ENCODE measurements at places on chromosomes 7 and 10.

DNA sequence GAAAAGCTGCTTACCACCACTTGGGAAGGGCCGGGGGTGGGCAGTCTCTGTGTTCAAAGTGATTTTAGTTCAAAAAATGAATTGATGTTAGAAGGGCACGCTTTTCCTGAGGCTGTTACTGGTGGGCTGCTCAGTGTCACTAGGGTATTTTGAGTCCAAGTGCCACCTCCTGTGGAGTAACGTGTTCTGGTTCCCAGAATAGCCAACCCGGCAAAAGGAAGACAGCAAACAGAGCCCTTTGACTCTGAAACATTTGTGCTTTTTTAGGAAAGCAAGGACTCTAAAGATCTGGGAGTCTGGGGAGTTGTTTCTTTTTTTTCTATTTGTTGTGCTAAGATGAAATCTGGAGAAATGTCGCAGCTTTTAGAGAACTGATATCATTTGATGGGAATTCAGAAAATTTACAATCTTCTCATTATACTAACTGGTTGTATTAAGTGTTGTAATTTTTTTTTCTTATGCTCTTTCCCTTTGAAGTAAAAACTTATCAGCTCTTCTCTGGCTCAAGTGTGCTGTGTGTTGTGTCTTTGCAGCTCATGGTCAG lies 66.2 kb downstream of the MKX start:
- DNase-seq: no peak

- no peak for DNase-seq
Measured at GRCh38 chr7:18020138-18020715, 7.4 kb downstream of the PRPS1L1 start.

DNA sequence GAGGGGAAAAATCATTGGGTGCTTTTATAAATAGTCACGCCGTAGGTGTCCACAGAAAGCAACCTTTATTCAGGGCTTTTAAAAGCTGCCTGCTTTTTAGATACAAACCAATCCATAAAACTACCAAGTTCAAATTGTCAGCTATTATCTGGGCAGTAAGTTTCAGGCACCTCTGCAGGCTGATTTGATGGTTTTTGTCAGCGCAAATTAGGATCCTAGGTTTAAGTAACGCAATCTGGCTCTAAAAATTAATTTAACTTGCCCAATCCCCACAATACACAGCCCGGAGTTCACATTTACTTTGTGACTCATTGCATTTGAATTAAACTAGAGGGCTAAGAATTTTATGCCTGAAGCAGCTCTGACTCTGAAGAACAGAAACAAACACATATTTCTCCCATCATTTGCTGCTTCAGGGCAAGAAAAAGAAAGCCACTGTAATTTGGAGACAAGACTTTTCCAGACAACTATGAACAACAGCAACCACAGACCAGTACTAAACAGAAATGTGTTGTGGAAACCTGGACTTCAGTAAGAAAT lies 43.3 kb downstream of the NRP1 start:
- no peak for DNase-seq

- DNase-seq: no peak
Measured at GRCh38 chr7:2518737-2519118, 846 bp upstream of the LFNG start.

- DNase-seq: no peak
Measured at GRCh38 chr10:27534161-27534700, 30.1 kb downstream of the RAB18 start.

DNA sequence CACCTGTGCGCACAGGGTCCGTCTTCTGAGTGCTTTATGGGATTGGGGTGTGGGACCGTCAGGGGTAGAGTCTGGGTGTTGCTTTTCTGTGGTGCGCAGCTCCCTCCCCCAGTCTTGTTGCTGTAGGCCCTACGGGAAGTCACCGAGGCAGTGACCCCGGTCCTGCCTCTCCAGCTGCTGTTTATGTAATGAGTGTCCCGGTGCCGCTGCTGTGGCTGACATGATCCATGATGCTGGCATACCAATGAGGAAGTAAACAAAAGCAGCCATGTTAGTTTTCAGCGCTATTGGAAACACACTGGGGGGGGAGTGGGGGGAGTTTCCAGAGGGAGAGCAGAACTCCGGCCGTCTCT lies 1.1 kb downstream of the TRIM8 start:
- DNase-seq: no peak
